Aorta (tissue), 5 donors: ENCODE measurements at places on chromosomes 4 and X. TPM values are rescaled to one million over a fixed set of nuclear protein-coding genes. Genes with fewer than 3 reads are reported as not detected.

- H3K36me3 ChIP-seq, result no peaks in the 10 kb centered on the region
- H3K4me1 ChIP-seq, result no peaks in the 10 kb centered on the region
- no peak overlapping the region for H3K27ac ChIP-seq
- H3K4me3 ChIP-seq, result no peak overlapping the region
- DNase-seq, result no peak
- H3K27me3 ChIP-seq, result no peaks in the 10 kb centered on the region
Measured at GRCh38 chr4:11525085-11525484, 96.4 kb upstream of the HS3ST1 start.

The TMEM156 gene
- 0.52 TPM for total RNA-seq

DNA sequence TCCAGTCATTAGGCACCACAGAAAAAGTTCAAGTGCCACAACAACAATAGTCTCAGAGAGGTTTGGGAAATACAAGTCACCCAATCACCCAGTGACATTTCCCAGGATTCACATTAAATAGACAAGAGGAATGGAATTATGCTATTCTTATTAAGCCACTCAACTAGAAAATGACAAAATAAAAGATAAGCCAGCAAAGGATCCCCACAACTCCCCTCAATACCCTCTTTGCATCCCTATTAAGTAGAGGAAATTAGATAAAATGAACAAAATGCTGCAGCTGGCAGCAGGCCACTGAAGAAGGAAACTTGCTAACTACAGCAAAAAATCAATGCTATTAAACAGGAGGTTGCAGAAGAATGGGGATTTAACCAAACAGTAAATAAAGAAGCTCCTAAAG lies 35.3 kb upstream of the RPS6KA6 start:
- no peaks in the 10 kb centered on the region for H3K4me1 ChIP-seq
- H3K4me3 ChIP-seq, result no peak overlapping the region
- H3K27ac ChIP-seq, result no peak overlapping the region
- no peaks in the 10 kb centered on the region for H3K27me3 ChIP-seq
- no peak for DNase-seq

The RRH gene
- total RNA-seq, result 0.27 TPM

The PTPN13 gene
- 12.7 TPM for total RNA-seq

The IDUA gene
- total RNA-seq, result 27.5 TPM

DNA sequence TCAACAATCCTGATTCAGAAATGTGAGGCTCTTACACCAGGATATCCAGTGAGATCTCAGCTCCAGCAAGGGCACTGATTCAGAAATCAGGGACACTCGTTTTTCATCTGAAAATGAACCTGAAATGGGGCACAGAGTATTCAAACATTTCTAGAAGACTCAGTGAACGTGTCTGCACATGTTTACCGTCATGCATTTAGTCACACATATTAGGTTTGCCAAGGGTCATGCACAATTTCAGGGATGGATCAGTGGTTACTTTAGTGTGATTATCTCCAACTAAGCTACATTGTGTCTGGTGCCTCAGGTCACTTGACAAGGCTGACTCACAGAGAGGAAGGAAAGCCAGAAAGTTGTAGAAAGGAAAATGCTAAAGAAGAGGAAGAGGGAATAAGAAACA lies 33.6 kb upstream of the SPANXN2 start:
- no peaks in the 10 kb centered on the region for H3K4me1 ChIP-seq
- H3K4me3 ChIP-seq, result no peak overlapping the region
- no peaks in the 10 kb centered on the region for H3K36me3 ChIP-seq
- no peak for DNase-seq
- no peak overlapping the region for H3K27ac ChIP-seq
- no peaks in the 10 kb centered on the region for H3K27me3 ChIP-seq

The TXK gene
- total RNA-seq, result 2.3 TPM

The MND1 gene
- total RNA-seq, result 0.81 TPM

DNA sequence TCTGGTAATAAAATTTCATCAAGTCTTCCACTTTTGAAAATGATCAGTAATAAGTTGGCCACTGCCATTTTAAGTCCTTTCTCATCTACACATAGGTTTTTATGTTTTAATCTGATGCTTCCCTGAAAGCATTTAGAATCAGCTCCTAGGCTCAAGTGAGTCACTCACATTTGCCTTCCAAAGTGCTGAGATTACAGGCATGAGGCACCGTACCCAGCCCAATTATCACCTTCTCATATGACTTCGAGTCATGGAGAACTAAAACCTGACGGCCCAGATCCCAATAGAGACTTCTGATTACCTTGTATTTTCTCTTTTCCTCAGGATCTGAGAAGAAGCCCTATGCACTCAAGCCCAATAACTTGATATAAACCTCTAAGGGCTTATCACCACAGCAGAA lies 140.8 kb downstream of the OPHN1 start:
- no peak overlapping the region for H3K27ac ChIP-seq
- H3K27me3 ChIP-seq, result no peaks in the 10 kb centered on the region
- no peak for DNase-seq

GRCh38 chrX:131262738-131263679 lies 26.1 kb downstream of the IGSF1 start:
- H3K4me1 ChIP-seq, result no peaks in the 10 kb centered on the region
- no peak overlapping the region for H3K27ac ChIP-seq
- no peak for DNase-seq
- H3K27me3 ChIP-seq, result no peaks in the 10 kb centered on the region

- no peaks in the 10 kb centered on the region for H3K27me3 ChIP-seq
- DNase-seq, result no peak
- H3K36me3 ChIP-seq, result no peaks in the 10 kb centered on the region
Measured at GRCh38 chrX:153029875-153030274, 26.4 kb upstream of the PNMA3 start.

The ATP5ME gene
- total RNA-seq, result 162 TPM

The MGAT4D gene
- not detected for total RNA-seq

DNA sequence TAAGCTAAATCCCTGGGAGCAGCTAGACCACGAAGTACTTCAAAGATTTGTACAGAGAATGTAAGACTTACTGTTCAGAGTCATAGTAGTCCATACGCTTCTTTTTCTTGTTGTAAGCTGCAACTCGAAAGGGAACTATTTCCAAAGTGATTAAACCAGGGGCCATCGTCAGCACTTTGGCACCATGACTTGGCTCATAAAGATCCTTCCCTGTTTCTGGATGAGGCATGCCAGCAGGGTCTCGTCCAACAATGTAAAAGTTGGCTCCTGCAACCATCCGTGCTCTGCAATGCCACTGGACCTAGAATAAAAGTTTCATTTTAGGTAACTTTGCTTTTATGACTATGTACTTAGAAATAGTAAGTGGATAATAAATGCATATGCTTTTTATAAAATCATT lies 88.5 kb downstream of the PAPSS1 start:
- no peak for DNase-seq
- H3K36me3 ChIP-seq, result no peaks in the 10 kb centered on the region
- no peak overlapping the region for H3K27ac ChIP-seq
- no peak overlapping the region for H3K4me3 ChIP-seq

GRCh38 chrX:106903856-106904528 lies 851 bp upstream of the RIPPLY1 start:
- H3K4me1 ChIP-seq, result no peaks in the 10 kb centered on the region
- DNase-seq, result no peak
- H3K27me3 ChIP-seq, result no peaks in the 10 kb centered on the region

GRCh38 chrX:11629593-11630211 lies 36.0 kb downstream of the ARHGAP6 start:
- no peaks in the 10 kb centered on the region for H3K4me1 ChIP-seq
- H3K27me3 ChIP-seq, result no peaks in the 10 kb centered on the region
- no peaks in the 10 kb centered on the region for H3K36me3 ChIP-seq

DNA sequence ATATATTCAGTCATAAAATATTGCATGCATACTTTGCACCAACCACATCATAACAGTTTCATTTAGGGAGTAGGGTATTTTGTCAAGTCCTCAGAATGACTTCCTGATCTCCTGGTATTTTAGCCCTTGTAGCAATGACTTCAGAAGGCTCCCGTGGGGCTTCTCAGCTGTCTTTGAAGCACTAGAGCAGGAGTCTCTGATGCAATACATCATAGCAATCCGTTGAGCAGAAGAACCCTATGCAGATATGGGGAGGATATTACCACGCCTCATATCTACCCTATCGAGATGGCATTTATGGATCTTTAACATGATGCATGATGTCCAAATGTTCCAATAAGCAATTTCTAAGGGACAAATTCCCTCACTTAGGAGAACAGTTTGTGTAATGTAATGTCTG lies 373.7 kb upstream of the FTHL17 start:
- H3K27ac ChIP-seq, result no peak overlapping the region
- no peak for DNase-seq
- no peaks in the 10 kb centered on the region for H3K36me3 ChIP-seq
- no peak overlapping the region for H3K4me3 ChIP-seq

DNA sequence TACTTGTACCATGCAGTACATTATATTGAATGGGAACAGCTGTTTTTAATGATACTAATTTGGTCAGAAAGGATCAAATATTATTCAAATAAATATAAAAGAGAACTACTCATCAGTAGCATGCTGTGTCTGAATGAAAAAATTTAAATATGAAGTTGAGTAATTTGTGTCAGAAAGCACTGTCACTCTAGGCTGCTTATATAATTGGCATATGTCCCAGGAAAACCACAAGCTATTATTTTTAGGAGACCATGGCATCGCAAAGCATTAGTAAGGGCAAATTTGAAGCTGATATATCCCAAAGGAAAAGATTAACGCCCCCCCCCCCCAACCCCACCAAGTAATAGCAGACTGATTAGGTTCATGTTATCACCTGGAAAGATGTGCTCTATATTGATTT lies 388.5 kb upstream of the SPANXN4 start:
- H3K27ac ChIP-seq, result no peak overlapping the region
- no peaks in the 10 kb centered on the region for H3K27me3 ChIP-seq
- no peaks in the 10 kb centered on the region for H3K36me3 ChIP-seq
- H3K4me1 ChIP-seq, result no peaks in the 10 kb centered on the region
- DNase-seq, result no peak

DNA sequence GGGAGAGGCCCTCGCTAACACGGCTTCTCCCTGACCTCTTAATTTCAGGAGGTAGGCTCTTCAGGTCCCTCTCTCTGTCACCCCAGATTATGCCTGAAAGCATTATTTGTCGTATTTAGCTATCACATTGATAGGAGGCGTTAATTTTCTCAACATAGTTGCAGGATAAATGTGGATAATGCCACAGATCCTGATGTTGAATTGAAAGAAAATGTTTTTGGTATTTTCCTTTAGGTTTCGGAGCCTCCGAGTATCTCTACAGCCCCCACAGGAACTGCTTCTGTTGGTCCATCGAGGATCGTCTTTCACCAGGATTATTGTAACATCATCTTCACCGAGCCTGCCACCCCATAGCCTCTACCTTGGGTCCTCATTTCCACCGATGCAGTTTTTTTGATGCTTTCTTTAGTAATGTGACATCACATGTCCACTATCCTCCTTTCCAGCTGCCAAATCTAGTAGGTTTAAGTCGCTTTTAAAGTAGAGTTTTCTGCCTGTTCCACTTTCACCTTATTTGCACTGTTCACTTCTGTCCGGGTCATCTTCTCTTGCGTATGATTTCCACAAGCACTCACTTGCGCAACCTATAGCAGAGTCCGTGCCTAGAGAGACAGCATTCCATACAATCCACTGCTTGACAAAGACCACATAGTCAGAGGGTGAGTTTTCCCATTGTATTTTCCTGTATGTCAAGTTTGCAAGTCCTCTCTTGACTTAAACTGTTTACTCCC lies 665 bp downstream of the TIGD2 start:
- no peaks in the 10 kb centered on the region for H3K4me1 ChIP-seq
- no peak overlapping the region for H3K27ac ChIP-seq
- H3K36me3 ChIP-seq, result no peaks in the 10 kb centered on the region
- no peaks in the 10 kb centered on the region for H3K27me3 ChIP-seq
- no peak for DNase-seq

- no peak for DNase-seq
- no peak overlapping the region for H3K27ac ChIP-seq
- H3K27me3 ChIP-seq, result no peaks in the 10 kb centered on the region
- peaks cover 3% of the 10 kb centered on the region for H3K4me1 ChIP-seq
- no peak overlapping the region for H3K4me3 ChIP-seq
- H3K36me3 ChIP-seq, result no peaks in the 10 kb centered on the region
Measured at GRCh38 chr4:24894243-24894642, 18.6 kb downstream of the CCDC149 start.

The CD38 gene
- total RNA-seq, result 9.3 TPM

- H3K4me3 ChIP-seq, result no peak overlapping the region
- no peaks in the 10 kb centered on the region for H3K4me1 ChIP-seq
- DNase-seq, result no peak
- H3K36me3 ChIP-seq, result peaks cover 3% of the 10 kb centered on the region
- no peak overlapping the region for H3K27ac ChIP-seq
Measured at GRCh38 chr4:41528512-41529205, 9.3 kb upstream of the LIMCH1 start.

The ARAP2 gene
- 22.7 TPM for total RNA-seq

- no peak for DNase-seq
- no peak overlapping the region for H3K27ac ChIP-seq
- no peaks in the 10 kb centered on the region for H3K27me3 ChIP-seq
- H3K4me3 ChIP-seq, result no peak overlapping the region
- no peaks in the 10 kb centered on the region for H3K4me1 ChIP-seq
- H3K36me3 ChIP-seq, result no peaks in the 10 kb centered on the region
Measured at GRCh38 chr4:48738856-48739255, 41.2 kb downstream of the FRYL start.

GRCh38 chr4:137768881-137769280 lies 236.6 kb upstream of the PCDH18 start:
- no peak for DNase-seq
- no peaks in the 10 kb centered on the region for H3K36me3 ChIP-seq
- no peaks in the 10 kb centered on the region for H3K27me3 ChIP-seq
- no peaks in the 10 kb centered on the region for H3K4me1 ChIP-seq
- H3K27ac ChIP-seq, result no peak overlapping the region

GRCh38 chr4:41448934-41449333 lies 89.0 kb upstream of the LIMCH1 start:
- no peak overlapping the region for H3K27ac ChIP-seq
- no peak overlapping the region for H3K4me3 ChIP-seq
- no peaks in the 10 kb centered on the region for H3K36me3 ChIP-seq
- DNase-seq, result no peak
- no peaks in the 10 kb centered on the region for H3K27me3 ChIP-seq
- peaks cover 7% of the 10 kb centered on the region for H3K4me1 ChIP-seq
